ENCODE measurements at places on chromosomes 2 and 18.

DNA sequence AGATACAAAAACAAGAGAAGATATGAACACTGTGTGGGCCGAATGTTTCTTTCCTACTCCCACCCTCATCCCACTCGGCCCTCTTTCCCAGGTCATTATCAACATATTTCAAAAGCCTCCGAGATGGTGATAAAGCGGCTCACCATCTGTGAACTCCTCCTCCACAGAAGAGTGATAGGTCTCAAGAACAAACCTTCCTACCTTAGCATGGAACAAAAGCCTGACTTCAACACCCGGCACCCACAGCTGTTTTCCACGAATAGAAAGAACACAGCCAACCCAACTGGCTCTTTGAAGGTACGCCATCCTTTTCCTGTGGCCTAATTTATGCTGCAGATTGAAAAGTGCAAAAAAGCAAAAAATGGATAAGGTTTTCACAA lies 28.8 kb downstream of the BCL2 start:
- no peak for DNase-seq

DNA sequence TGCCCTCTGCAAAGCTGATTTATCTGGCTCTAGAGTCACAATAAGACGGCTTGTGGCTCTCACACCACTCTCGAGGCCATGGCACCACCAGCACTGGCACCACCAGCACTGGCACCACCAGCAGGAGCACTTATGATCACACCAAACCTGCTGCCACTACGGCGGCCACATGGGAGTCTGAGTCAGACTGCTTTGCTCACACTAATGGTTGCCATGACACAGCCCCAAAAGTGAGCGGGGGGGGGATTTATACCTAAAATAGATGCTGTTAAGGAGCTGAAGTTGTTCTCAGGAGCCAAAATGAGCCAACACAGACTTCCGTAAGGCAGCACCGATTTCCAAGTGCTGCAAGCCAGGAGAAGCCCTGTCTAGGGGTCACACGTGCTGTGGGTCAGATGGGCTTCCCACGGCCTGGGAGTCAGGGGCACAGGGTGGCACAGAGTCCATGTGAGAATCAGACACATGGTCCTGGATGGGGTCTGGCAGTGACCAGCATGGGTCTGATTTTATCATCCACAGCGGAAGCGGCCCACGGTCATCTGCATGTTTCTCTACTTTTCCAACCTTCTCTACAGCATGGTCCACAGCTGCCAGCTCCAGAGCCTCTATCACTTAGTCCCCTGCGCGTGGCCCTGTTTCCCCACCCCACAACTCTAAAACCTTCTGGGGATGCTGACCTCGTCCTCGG lies 16.7 kb downstream of the DNMT3A start:
- peak; percentile 66 for DNase-seq

GRCh38 chr2:240956935-240957655 lies 41.3 kb upstream of the SNED1 start:
- DNase-seq = no peak

GRCh38 chr2:118310681-118311429 lies 222.6 kb downstream of the INSIG2 start:
- no peak for DNase-seq

DNA sequence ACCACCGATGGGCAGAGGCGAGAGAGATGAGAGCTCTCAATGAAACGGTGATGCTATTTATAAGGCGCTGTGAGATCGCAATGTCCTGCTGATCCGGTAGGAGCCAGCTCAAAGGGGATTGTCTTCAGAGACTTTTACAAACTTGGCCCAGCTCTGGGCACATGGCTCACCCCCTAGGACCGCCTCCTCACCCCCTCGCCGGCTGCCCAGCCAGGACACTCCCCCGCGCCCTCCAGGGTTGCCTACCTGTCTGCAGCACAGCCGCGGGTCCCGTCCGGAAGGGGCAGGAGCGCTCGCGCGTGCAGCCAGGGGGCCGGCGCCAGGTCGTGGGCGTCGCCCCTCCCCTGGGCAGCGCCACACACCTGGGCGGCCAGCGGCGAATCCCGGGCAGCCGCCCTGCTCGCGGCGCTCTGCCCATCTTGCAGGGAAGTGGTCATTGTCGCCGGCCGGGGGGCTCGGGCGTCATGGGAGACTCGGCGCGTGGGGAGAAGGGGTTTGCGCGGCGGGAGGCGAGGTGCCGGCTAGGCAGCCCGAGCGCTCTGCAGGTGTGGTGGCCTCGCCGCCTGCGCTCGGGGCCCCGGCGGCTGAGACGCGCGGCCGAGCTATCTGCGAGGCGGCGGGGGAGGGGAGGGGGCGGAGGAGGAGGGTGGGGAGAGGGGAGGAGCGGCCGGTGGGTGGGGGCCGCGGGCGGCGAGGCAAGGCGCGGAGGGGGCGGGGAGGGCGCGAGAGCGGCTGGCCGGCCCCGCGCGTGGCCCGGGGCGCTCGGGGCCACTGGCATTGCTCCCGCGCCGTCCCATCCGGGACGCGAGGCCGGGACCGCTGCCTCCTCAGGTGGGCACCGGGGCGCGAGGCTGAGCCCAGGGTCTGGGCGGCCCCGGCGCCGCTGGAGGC lies at the start of gene GRB14:
Gene GRB14, minus strand, starts transcription at position 610 of the 891 bp plus-strand sequence. Its CDS starts 173 bp downstream, at position 437.
- DNase-seq = no peak

GRCh38 chr2:27099334-27099955 lies 12.9 kb downstream of the KHK start:
- no peak for DNase-seq

DNA sequence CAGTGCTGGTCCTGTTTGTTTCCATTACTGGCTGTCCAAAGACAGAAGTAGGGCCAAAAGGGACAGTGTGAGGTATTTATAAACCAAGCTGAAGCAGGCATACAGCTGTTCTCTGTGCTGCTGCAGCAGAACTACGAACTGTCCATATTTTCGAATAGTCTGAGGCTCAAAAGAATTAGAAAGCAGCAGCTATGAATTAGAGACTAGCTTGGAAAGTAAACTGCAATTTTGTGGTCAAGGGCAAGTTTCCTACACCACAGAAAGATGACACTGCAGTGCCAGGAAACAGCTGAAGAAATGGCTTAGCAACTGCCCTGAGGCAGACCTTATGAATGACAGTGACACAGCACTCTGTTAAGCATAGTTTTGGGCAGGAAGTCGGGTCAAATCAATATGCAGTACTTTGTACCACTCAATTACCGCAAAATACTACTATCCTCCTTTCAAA lies 125.3 kb downstream of the TMEM131 start:
- no peak for DNase-seq

- DNase-seq = no peak
Measured at GRCh38 chr2:134283661-134284060, 29.8 kb downstream of the MGAT5 start.

DNA sequence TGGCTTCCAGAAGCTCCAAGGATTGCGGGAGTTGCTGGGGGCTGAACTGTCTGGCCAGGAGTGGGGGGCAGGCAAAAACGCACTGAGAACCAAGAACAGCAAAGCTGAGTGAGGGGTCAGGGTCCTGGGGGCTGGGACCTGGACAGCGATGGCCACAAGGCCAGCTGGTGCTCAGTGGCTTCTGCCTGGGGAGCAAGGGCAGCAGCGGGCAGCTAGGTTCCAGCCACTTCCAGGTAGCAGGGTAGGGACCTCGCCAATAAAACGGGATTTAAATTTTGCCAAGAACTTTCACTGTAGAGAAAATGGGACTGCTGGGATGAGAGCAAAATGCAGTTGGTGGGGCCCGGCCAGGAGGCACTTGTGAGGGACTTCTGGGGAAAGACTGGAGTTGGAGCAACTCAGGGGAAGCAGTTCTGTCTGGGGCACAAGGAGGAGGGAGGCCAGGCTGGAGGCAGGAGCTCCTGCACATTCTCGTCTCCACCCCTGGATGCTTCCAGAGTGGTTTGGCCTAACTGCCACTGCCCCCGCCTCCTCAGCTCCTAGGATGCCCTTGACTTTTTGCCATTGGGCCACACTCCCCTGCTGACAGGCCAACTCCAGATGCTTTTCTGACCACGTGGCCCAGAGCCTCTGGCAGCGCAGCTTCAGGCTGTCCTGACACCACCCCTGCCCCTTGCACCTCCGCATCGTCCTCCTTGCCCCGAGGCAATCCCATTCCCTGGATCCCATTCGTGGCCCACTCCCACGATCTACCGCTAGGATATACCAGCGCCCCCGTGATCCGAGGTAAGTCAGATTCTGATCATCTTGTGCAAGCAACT lies 5.5 kb upstream of the CCDC74A start:
- DNase-seq = no peak

DNA sequence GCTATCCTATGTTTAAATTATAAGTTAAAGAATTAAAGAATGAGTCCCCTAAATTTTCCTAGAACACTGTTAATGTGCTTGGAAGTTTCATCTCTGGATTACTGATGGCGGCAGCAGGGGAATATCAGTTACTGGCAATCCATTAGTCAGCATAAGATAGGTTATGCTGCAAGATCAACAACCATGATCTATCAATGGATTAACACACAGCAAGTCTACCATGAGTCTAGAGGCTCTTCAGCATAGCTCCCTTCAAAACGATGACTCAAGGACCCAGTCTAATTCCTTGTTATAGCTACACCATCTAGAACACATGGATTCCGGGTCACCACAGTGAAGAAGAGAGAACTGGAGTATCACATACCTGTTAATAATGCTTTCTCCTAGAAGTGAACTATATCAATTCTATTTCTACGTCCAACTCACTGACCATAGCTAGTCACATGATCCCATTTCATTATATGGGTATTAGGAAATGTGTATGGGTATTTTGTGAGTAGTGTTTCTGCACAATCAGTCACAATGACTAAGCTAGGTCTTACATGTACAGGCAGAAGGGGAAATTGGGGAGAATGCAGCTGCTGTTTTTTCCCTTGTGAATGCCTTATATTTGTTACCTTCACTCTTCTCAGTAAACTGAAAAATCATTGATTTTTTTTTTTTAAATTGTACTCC lies 108.3 kb upstream of the MAPRE2 start:
- no peak for DNase-seq

GRCh38 chr2:85989288-85989865 lies 100.6 kb upstream of the ST3GAL5 start:
- DNase-seq = no peak

DNA sequence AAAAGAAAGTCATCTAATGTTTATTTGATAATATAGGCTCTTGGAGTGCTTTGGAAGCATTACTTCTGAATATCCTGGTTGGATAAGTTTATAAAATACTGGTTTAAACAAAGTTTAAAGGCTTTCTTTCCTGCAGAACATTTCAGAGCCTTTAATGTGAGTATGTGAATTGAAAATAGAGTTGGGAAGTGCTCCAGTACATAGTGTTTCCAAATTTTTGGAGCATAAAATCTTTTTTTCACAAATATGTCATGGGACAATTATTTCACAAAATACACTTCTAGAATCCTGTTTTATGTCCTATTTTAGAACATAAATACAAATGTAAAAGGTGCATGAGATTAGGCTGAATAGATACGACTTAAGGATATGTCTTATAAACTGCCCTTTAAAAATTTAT lies 158.9 kb upstream of the HNRNPA3 start:
- DNase-seq = no peak

DNA sequence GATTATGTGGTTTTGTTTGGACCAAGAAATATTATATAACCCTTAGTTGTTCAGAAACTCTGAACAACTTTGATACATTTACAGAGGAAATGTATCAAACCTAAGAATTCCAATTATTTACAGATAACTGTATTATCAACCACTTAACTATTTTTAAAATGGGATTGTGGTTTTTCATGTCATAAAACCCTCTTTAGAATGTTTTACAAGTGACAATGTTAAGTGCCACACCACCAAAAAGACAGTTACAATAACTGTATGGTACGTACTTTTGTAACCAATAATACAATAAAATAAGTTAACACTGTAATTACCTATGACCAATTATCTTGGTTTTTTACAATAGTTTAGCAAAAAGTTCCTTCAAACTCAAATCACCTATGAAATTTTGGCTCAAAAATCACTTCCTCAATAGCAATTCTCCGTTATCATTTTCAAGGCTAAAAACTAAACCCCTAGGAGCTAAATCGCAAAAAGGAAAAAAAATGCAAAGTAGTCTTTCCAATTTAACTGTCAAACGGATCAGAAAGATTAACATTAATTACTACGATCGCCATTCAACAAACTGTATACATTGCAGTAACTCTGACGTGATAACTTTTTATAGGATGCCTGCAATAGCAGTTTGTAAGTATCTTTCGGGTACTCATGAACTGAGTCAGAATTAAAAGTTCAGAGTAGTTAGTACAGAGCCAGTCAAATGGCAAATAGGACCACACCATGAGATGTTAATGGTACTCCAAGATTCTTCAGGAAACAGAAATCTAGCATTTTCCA lies 1.5 kb downstream of the ROCK1 start:
- DNase-seq = no peak

- DNase-seq = no peak
Measured at GRCh38 chr2:63899639-63900038, 57.9 kb downstream of the UGP2 start.

DNA sequence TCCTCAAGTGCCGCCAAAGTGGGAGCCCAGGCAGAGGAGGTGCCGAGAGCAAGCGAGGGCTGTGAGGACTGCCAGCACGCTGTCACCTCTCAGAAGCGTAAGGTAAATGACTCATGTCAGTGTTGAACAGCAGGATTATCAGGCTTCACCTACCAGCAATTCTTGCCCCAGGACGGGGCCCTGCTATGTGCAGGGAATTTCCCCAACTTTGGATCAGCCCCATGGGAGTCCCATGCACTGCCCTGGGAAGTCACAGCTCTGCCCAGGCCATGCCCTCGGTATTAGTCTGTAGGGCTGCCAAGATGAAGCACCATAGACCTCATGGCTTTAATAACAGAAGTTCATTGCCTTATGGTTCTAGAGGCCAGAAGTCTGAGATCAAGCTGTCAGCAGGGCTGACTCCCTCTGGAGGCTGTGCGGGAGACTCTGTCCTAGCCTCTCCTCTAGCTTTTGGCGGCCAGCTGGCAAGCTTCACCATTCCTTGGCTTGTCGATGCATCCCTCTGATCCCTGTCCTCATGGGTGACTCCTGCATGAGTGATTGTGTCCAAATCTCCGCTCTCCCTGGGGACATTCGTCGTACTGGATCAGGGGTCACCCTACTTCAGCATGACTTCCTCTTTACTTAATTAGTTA lies 55.9 kb downstream of the TRPM8 start:
- DNase-seq = no peak

GRCh38 chr2:173571021-173571821 lies 216.5 kb downstream of the CDCA7 start:
- no peak for DNase-seq

DNA sequence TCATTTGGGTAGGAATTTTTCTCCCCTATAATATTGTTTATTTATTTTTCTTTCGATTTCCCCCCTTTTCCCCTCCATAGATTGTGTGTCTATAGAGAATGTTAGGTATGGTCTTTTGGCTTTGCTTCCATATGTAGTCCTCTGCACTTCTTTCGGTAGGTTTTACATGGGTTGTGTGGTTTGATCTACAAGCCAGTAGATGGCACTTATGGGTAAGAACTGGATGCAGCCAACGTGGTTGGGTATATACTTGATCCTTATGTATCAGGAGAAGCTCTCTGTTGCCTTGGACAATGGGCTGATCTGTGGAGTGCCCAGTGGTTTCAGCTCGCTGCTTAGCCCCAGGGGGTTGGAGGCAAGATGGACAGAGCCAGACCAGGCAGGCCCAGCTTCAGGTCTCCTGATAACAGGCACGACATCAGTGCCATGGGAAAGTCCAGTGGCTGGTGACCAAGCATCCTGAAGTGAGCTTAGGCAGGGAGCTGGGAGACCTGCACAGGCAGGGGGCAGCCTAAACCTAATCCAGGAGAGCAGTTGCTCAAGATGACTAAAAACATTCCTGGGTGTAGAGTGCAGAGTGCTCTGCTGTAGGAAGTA lies 488.3 kb downstream of the CCDC85A start:
- no peak for DNase-seq

Data from activated CD8-positive, alpha-beta memory T cell treated with anti-CD3 and anti-CD28 coated beads for 24 hours (primary cell).